ENCODE measurements at places on chromosomes 2 and 18.

DNA sequence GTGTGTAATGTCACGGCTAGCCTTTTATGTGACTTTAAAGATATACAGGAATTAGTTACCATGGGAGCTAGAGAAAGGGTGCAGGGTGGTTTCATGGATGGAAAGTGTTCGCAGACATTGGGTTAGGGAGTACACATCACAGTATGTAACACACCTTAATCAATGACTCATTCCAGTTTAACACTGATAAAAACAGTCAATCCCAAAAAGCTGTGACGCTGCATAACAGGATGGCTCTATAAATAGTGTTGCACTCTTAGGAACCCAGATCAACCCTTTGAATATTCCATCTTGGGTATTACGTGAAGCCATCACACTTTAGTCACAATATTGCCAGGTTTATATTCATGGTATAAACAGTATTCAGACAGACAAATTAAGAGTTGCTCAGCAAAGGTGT, 33.6 kb downstream of the CAB39 start:
- DNase-seq, result no peak

- DNase-seq, result no peak
Observed at GRCh38 chr18:66103550-66103949, 352.7 kb downstream of the CDH7 start.

DNA sequence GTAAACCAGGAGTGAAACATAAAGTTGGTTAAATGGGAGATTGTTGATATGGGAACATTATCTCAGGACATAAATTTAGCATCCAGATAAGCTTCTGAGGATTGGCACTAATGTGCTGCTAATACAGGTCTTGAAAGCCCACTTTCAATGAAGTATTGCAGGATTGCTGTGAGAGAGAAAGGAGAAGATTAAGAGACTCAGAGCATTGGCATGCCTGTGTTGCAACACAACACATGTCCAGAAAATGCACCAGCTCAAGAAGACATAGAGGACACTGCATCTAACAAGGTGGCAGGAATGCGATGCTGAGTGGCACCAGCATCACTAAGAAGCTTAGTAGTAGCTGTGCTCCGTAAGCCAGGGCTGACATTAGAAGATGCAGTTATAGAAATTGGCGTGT, 728.9 kb downstream of the SUCLG1 start:
- no peak for DNase-seq

GRCh38 chr2:156189143-156189542, 143.4 kb downstream of the NR4A2 start:
- peak; percentile 78 for DNase-seq

All from NCI-H345 (cell line).